Eye (tissue), 1 donor: ENCODE measurements at places on chromosomes 1 and 21.

- DNase-seq = no peak
These were observed 189.8 kb downstream of the RGS7 start for GRCh38 chr1:241167121-241167630.

DNA sequence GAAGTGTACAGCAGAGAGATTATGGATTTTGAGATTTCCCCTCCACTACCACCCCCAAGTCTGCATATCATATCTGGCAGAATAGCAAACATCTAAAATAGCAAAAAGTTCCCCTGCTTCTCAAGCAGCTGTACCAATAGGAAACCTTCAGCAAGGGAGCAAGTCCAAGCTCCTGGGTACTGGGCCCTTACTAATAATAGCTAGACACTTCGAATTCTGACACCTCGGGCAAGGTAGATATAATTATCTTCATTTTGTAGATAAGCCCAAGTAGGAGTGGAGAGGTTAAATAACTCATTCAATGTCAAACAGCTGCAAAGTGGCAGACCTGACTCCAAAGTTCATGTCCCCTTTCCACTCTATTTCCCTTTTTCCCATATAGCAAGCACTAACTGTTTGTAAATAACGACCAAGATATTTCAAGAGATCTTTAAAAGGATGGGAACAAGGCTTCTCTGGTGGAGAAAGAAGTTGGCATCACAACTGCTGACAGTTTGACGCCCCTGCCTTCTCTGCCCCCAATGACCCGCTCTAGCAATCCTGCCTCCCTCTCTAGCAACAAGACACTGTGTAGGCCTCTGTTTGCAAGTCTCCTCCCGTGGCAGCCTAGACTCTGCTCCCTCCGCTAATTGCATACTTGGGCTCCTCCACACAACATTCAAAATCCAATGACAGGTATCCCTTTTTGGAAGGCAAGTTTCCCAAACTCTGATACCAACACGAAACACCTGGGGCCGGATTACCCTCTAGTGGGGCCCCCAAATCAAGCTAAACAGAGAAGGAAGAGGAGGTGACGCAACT, 18.7 kb upstream of the ADAR start:
- no peak for DNase-seq

GRCh38 chr1:47482786-47483185, 44.9 kb downstream of the FOXD2 start:
- no peak for DNase-seq

- DNase-seq = peak; percentile 87
These were observed 55.9 kb downstream of the MRPS6 start for GRCh38 chr21:34129039-34129891.

DNA sequence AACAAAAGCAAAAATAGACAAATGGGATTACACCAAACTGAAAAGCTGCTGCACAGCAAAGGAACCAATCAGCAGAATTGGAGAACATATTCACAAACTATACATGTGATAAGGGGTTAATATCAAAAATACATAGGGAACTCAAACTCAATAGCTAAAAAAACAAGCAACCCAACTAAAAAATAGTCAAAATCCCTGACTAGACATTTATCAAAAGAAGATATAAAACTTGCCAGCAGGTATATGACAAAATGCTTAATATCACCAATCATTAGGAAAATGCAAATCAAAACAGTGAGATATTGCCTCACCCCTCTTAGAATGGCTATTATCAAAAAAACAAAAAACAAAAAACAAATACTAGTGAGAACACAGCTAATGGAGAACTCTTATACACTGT, 140.3 kb downstream of the LRRIQ3 start:
- no peak for DNase-seq

GRCh38 chr1:22365331-22366295, 86.0 kb upstream of the ZBTB40 start:
- DNase-seq = no peak

DNA sequence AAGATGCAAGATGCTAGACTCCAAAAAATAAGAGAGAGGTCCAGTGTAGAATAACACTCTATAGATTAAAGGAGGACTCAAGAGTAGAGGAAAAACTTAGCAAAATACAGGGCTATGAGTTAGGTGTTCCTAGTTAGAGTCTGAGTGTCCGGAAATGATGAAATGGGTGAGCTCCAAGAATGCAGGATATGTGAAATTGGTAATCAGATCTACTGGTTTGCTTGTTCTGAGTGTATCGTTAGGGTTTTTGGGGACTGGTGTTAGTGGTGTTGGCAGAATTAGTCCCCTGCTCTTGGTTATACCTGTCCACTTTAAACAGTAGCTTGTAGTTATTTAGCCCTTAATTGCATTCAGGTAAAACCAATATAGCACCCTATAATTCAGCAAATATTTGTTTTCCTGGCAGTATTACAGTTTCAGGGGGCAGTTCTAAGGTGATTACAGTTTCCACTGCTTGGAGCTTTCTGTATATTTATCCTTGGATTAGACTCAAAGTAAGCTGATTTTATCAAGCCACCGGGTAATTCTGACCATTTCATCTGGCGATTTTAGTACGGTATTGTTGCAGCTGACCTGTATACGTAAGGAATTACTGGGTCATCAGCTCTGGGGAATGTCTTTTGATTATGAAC, 332.7 kb downstream of the CHRM3 start:
- DNase-seq = no peak

DNA sequence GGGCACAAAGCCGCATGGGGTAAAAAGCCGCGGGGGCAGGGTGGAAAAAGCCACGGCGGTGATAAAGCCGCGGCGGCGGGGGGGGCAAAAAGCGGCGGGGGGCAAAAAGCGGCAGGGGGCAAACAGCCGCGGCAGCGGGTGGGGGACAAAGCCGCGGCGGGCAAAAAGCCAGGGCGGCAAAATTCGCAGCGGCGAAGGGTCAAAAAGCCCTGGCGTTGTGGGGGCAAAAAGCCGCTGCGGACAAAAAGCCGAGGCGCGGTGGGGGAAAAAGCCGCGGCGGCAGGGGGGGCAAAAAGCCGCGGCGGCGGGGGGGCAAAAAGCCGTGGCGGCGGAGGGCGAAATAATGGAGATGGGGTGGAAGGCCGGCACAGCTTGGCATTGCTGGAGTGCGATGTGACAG, 3902.9 kb downstream of the SRGAP2C start:
- no peak for DNase-seq

GRCh38 chr1:35029761-35030160, 2.0 kb downstream of the ZMYM6 start:
- DNase-seq = no peak

DNA sequence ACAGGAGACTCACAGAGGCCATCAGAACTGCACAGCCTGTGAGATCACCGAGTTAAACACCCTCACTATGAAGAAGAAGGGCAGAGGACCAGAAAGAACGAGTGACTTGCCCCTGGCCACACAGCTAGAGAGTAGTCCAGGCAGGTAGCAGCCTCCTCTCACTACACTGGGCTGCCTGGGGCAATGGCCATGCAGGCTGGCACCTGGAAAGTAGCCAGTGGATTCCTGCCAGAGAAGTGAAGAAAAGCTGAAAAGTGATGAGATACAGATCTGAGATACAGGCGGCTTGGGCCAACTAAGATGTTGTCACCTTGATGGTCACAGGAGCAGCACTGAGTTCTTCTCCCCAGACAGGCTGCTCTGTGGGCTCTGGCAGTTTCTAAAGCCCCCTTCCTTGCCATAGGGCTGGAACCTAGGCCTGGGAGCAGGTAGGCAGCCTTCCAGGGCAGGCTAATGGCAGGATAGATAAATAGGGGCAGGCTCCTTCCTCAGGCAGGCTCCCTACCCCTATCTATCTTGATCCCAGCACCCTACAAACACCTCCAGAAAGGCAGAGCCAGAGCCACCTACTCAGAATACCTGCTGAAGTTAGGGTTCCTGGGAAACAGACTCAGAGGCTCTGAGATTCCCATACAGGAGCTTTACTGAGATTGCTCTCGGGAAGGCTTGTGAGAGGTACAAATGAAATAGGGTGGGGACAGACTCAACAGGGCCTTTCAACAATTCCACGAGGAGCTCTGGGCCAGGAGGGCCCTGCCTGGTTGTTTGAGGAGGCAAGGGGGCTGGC, 106.3 kb downstream of the BEND5 start:
- no peak for DNase-seq

DNA sequence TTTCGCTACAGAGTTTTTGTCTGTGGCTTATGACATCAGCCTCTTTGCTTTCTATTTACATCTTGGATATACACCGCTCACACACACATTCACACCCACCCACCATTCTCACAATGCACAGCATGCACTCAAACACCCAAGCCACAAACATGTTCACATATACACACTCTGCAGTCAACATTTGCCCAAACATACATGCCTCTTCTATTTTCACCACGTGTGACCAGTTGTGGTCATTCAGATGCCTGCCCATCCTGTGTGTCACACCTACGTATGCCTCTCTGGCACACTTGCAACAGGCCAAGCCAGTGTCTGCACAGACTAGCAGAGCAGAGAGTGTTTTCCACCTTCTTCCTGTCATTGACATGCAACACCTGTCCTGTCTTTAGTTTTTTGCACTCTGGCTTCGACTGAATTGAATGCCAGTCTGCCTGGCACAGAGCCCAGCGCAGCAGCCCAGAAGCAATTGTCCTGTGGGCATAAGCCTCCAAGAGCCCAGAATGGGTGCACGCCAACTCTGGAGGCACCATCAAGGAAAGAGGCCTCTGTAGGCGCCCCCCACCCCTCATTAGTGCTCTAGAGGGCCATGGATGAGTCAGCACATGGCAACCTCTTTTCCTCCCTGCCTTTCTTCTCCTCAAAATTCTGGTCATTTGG, 37.7 kb upstream of the LRRN2 start:
- DNase-seq = no peak

GRCh38 chr1:11281518-11282331, 8.7 kb downstream of the UBIAD1 start:
- peak; percentile 53 for DNase-seq

DNA sequence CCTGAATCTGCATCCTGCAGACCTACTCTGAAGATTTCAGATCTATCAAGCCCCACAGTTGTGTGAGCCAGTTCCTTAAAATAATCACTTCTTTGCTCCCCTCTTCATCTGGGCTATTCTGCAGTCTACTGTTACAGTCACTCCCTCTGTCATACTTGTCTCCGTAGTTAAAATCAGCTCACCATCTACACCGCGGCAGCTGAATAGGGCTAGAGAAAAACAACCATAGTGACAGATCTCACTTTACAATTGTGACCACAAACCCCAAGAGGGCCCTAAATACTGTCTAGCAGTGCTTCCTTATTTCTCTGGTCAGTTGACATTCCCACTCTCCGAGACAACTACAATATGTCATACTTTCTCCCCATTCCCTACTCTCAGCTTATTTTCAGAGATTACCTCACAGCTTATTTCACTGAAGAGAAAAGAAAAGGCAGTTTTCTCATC, 12.9 kb downstream of the DESI2 start:
- DNase-seq = peak; percentile 12
